ENCODE measurements at places on chromosomes 13 and 19.

DNA sequence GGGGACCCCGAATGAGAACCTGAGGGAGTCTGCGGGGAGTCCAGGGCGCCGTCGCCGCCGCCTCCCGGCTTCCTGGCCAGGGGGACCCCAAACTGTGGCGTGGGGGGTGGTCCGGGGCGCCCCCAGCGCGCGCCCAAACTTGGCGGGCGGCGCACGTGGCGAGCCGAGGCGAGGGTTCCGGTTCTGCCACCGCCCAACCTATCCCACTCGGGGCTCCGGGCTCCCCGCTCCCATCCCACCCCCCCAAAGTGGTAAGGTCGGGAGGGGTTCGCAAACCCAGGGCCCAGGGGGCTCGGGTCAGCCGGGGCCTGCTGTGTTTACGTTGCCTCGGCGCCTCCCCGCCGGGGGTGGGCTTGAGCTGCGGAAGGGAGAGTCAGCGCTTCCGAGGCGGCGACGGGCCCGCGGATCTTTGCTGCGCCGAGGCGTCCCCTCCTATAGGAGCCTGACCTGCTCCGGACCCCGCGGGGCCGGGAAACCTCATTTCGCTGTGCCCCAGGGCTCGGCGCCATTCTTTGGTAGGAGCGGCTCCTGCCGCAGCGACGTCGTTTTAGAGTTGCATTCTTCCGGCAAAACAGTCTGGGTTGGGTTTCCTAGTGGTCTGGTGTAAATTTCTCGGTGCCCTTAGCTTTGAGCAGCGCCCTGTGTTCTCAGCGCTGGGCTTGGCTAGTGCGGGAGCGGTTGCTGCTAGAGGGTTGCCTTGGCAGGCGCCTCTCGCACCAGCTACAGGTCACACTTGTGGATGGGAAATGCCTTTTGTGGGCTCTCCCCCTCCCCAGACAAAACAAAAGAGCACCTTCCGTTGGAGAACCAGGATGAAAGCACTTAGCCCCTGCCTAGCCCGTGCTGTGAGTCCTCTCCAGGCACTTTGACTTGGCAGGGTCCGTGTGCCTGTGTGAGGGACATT, 1.2 kb downstream of the DAZAP1 start:
- no peak for DNase-seq

DNA sequence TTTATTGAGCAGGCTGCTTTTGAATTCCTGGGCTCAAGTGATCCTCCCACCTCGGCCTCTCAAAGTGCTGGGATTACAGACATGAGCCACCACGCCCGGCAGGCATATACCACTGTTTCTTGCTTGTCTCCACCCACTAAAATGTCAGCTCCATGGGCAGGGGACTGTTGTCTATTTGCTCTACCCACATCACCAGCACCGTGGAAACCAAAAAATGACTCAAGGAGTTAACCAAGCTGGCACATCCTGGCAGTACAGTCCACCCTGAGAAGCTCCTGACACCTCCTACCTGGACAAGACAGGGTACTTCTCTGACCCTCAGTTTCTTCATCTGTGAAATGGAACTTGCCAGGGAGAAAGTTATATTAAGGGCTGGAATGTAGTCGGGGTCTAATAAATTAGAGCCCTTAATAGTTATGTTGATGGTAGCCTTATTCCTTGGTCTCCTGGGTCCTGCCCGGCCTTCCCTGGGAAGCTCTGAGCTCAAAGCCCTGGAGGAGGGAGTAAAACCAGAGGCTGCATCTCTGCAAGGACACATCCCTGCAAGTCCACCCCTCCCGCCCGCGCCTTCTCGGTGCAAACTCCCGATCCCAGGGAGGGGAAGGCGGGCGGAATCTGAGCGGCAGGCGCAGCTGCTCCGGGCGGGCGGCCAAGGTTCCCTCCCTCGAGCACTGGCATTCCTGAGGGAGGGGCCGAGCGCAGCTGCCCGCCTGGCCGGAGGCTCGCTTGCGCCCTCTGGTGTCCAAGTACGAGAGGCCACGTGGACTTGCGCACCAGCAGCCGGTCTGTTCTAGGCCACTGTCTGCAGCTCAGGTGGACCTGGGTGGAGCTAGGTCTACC, 14.1 kb downstream of the RDH8 start:
- DNase-seq = peak; percentile 96

- DNase-seq = no peak
Observed at GRCh38 chr13:73062468-73062867, 3.7 kb downstream of the KLF5 start.

GRCh38 chr19:35160629-35161433, 6.3 kb downstream of the FXYD5 start:
- DNase-seq = no peak

GRCh38 chr13:51740698-51741097, 63.3 kb downstream of the DHRS12 start:
- DNase-seq = no peak

DNA sequence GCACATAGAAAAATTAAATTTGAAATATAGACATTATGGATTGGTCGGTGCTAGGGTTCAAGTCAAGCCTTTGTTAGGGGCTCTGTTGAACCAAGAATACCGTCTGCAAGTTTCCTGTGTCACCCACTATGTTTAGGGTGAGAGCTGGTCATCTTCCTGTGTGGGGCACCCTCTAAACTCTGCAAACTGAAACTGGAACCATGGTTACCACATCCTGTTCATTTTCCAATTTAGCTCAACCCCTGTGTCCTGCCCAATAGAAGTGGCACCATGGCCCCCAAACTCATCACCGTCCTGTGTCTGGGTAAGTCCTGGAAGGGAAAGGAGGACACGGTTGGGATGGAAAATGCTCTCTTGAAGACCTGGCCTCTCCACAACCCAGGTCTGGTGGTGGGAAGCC, 29.9 kb downstream of the LAIR2 start:
- DNase-seq = no peak

GRCh38 chr13:42696191-42696590, 85.2 kb upstream of the FAM216B start:
- DNase-seq = no peak

DNA sequence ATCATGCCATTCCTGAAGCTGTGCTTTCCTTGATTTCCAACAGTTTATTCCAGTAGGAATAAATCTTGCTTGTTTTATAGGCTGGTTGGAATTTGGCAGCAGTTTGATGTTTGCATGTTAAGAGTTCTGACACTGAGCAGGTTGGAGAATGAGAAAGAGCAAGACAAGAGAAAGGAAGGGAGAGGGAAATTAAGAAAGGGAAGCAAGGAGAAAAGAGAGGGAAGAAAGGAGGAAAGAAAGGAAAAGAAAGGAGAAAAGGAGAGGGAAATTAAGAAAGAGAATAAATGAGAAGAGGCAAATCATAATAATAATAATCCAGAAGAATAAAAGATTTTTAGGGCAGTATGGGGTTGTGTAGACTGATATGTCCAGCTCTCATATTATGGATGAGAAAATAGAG, 28.4 kb upstream of the UQCRFS1 start:
- no peak for DNase-seq

DNA sequence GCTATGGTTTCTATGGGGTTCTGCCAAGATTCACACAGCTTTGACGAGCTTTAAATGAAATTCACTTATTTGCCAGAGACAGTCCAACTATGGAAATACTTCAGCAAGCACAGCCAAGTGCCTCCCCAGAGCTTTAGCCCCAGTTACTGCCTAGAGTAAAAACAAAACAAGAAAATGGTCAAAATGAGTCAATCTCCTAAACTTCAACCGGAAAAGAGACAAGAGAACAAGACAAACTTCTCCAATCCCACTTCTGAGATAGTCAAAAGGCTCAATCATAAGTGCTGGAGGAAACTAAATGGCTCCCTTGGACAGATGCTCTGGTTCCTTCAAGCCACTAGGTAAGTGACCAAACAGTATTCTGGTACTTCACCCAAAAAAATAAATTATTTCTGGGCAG, 65.8 kb downstream of the KATNAL1 start:
- DNase-seq = no peak

- DNase-seq = peak; percentile 45
Observed at GRCh38 chr13:35630551-35631275, 154.2 kb upstream of the MAB21L1 start.

- peak; percentile 13 for DNase-seq
Observed at GRCh38 chr19:1865172-1866010, 2.0 kb upstream of the KLF16 start.

DNA sequence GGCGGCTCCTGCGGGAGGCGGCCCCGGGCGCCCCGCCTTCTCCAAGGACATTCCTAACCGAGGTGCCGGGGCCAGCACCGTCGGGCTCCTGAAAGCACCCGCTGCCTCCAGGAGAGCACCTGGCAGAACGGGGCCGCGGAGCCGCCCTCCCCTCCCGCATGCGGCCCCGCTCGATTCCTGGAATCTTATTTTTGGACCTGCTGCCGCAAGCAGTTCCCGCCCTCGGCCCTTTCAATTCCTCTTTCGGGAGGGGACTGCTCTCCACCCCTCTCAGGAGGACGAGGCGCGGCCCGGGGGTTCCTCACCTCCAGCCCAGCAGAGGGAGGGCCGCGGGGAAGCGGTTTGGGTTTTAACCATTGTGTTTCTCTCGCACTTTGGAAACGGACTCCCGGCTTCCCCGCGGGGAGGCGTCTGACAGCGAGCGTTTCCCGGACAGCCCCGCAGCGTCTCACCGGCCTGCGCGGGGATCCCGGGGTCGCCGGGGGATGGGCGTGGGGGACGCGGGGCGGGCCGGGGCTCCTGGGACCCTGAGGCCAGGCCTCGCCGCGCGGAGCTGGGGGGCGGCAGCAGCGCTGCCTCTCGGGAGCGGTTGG, 849 bp downstream of the GAS6 start:
- DNase-seq = no peak

- no peak for DNase-seq
Observed at GRCh38 chr19:49327878-49328544, 3.0 kb upstream of the SLC6A16 start.

DNA sequence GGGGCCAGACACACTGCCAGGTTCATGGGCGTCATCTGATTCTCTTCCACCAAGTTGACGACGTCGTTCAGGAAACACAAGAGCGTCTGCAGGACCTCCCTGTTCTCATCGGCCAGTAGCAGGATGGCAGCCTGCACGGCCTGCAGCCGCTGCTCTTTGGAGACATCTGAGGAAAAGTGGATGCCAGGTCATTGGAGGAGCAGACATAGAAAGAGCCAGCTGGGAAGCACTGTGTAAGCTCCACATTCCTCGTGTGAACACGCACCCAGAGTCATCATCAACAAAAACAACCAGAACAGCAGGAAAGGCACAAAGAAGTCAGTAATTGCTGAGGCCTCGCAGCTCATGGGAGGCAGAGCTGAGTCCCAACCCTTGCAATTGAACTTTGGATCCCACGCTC, 96.5 kb downstream of the KL start:
- DNase-seq = no peak

- no peak for DNase-seq
Observed at GRCh38 chr13:111161601-111162600, 46.8 kb downstream of the ARHGEF7 start.

- DNase-seq = no peak
Observed at GRCh38 chr13:29359181-29359580, 236.3 kb downstream of the SLC7A1 start.

DNA sequence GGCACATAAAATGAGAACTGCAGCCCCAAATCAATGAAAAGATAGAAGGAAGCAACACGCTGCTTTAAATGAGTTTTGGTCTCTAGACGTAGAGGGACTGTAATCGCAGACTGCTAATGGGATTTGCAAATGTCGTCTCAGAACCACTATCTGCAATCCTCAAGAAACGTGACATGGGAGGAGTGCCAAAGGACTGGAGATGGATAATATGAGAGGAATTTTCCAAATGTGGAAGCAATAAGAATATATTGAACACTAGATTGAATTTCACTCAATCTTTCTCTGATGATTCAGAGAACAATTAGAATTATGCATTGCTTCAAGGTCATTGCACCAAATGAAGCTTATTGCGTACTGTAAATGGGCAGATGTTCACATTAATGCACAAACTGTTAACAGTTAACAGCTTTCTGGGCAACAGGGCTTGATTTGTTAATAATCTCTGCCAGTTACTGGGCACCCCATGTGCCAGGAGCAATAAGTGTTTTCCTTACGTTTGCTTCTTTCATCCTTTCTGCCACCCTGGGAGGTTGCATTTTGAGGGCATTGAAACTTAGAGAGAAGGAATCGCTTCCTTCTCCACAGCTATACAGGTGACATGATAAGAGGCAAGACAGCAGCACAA, 62.8 kb upstream of the WASF3 start:
- no peak for DNase-seq

- DNase-seq = no peak
Observed at GRCh38 chr13:75932636-75933035, 296.5 kb downstream of the LMO7 start.

DNA sequence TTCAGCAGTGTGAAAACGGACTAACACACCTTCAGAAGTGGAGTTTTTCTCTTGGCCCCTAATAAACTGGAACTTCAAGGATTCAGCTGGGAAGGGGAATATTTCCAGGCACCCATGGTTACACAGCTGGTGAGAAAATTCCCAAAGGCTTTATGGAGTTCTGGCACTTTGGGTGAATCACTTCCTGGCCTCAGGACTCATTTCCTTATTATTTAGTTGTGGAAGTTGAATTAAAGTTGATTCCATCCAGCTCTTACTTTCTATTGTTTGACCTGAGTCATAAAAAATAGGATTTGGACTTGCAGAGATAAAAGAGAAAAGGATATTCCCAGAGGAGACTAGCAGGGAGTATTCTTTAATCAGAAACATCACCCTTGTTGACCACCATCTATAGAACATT, 882.1 kb downstream of the UQCRFS1 start:
- no peak for DNase-seq

- DNase-seq = no peak
Observed at GRCh38 chr13:48727241-48728011, 73.7 kb downstream of the CYSLTR2 start.

DNA sequence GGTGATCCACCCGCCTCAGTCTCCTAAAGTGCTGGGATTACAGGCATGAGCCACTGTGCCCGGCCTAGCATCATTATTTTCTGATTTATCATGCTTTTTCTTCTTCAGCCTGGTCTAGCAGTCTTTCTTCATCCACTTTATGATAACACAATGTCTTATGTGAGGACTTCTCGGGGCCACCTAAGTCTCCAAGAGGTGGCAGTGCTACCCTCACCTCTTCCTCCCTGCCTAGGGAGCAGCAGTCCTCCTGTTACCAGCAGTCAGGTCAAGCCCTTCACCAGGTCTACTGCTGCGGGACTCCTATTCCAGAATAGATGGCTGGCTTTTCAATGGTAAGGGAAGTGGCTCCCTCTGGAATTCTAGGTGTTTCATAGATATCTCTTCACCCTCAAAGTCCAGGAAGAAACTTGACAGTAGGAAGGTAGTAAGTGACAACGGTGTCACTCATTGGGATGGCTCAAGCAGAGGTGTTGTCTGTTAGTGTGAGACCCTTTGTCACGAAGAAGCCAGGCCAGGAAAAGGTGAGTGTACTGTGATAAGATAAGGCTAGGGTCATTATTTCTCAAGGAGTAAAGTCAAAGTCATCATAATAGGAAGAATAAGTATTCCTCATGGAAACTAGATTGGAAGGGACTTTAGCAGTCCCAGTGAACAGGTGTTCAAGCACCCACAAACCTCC, 164.0 kb downstream of the KLF5 start:
- DNase-seq = no peak

- no peak for DNase-seq
Observed at GRCh38 chr19:11069561-11069960, 19.7 kb upstream of the LDLR start.

- no peak for DNase-seq
Observed at GRCh38 chr13:90084684-90085290, 1262.7 kb upstream of the MIR17HG start.

- DNase-seq = no peak
Observed at GRCh38 chr13:43348397-43348796, 325.0 kb downstream of the DNAJC15 start.
